ENCODE measurements at places on chromosomes 7 and 10. TPM values are rescaled to one million over a fixed set of nuclear protein-coding genes. Genes with fewer than 3 reads are reported as not detected.

GRCh38 chr10:109889867-109890266 lies 33.4 kb downstream of the XPNPEP1 start:
- peaks cover 54% of the 10 kb centered on the region for H3K36me3 ChIP-seq
- H3K4me1 ChIP-seq, result peaks cover 54% of the 10 kb centered on the region
- peak overlapping the region; percentile 10 for H3K27ac ChIP-seq
- H3K4me3 ChIP-seq, result no peak overlapping the region
- DNase-seq, result no peak
- no peaks in the 10 kb centered on the region for H3K27me3 ChIP-seq

SLC29A4 gene
- total RNA-seq, result 0.76 TPM

DNA sequence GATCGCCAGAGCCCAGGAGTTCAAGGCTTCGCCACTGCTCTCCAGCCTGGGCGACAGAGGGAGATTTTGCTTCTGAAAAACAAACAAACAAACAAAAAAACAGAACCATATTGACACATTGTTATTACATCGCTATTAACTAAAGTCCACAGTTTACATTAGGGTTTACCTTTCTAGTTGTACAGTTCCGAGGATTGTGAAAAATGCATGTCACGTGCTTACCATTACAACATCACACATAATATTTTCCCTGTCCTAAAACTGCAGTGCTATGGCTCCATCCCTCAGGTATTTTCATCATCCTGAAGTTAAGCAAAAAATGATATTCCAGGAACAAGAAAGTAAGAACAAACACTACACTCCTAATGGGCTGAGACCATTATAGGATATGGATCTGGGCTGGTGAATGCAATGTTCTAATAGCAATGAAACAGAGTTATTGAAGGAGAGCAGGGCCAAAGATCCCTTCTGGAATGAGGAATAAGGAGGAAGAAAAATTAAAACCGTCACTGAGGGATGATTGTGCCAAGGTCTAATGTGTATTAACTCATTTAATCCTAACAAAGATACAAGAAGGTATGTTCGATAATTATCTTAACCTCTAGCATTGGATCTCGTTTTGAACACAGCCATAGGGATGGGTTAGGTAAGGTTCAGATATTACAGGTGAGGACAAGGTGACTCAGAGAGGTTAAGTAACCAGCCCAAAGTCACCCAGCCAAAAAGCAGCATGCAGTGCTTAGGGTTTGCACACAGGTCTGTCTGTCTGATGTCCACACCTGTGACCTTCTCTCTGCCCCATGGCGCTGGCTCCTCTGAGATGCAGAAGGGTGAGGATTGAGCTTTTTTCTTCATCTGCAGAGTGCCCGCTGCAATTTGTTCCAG lies 14.0 kb upstream of the CUX1 start:
- DNase-seq, result no peak
- peaks cover 41% of the 10 kb centered on the region for H3K27me3 ChIP-seq
- no peak overlapping the region for H3K27ac ChIP-seq
- no peaks in the 10 kb centered on the region for H3K36me3 ChIP-seq
- H3K4me1 ChIP-seq, result peaks cover 7% of the 10 kb centered on the region

- no peaks in the 10 kb centered on the region for H3K36me3 ChIP-seq
- H3K4me1 ChIP-seq, result no peaks in the 10 kb centered on the region
- DNase-seq, result no peak
- no peak overlapping the region for H3K27ac ChIP-seq
- no peaks in the 10 kb centered on the region for H3K27me3 ChIP-seq
Measured at GRCh38 chr10:112132435-112132834, 51.1 kb downstream of the GPAM start.

- DNase-seq, result peak; percentile 89
- no peak overlapping the region for H3K4me3 ChIP-seq
- no peak overlapping the region for H3K27ac ChIP-seq
- no peaks in the 10 kb centered on the region for H3K27me3 ChIP-seq
- H3K4me1 ChIP-seq, result peaks cover 91% of the 10 kb centered on the region
Measured at GRCh38 chr10:11176746-11177145, 159.1 kb downstream of the CELF2 start.

DNA sequence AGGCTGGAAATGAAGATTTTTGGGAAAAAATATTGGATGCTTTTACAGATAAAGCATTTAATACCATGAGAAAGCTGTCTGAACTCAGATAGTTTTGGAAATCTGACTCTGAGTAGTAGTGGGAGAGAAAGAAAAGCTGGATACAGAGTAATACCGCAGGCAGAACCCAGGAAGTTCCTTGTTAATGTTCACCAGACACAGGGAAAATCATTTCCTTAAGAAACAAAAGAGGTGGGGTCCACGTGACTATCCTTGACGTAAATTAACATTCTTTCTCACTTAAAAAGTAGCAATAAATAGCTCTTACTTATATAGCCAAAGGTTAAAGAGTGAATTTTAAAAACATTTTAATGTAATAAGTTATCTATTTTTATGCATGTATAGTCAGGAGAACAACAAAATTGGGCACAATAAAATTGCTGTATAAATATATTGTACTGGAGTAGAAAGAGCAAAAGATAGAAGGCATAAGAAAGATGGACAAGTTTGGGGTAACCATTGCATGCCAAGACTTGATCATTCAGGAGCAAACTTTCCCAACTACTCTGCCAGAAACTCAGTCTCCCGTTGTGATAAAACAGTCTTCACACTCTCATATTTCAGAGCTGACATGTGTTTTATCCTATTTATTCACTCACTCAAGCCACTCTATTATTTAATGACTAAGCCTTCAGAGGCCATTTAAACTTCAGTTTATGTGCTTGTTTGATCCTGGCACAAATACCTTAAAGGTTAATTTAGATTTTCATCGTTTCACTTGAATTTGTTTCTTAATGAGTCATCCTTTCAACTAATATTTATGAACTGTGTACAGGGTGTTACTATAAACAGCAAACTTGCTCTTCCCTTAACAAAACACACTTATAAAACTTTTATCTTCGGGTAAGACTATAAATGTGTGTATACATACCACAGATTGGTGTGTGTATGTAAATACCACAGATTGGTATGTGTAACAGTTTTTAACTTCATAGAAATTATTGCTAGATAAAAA lies 143.1 kb downstream of the GNAI1 start:
- no peak for DNase-seq
- no peak overlapping the region for H3K27ac ChIP-seq
- no peaks in the 10 kb centered on the region for H3K4me1 ChIP-seq
- no peaks in the 10 kb centered on the region for H3K27me3 ChIP-seq
- no peaks in the 10 kb centered on the region for H3K36me3 ChIP-seq
- H3K4me3 ChIP-seq, result no peak overlapping the region

DNA sequence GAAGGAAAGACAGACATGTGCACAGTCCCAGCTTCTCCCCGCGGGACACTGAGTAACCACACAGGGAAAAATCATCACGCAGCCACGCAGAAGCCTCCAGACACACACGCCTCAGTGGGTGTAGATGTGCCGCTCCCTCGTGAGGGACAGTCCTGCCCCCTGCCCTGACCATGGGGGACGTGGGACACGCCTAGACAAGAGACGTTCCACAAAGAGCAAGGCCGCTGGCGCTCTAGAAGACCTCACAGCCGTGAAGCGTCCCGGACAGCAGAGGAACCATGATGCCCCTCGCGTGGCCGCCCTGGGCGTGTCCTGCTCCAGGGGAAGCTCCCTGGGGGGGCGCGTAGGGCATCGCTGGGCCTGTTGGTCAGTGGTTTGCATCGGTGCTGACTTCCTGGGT lies 210.8 kb downstream of the DNAJB6 start:
- H3K4me1 ChIP-seq, result no peaks in the 10 kb centered on the region
- no peak overlapping the region for H3K27ac ChIP-seq
- DNase-seq, result no peak
- H3K27me3 ChIP-seq, result no peaks in the 10 kb centered on the region

DNA sequence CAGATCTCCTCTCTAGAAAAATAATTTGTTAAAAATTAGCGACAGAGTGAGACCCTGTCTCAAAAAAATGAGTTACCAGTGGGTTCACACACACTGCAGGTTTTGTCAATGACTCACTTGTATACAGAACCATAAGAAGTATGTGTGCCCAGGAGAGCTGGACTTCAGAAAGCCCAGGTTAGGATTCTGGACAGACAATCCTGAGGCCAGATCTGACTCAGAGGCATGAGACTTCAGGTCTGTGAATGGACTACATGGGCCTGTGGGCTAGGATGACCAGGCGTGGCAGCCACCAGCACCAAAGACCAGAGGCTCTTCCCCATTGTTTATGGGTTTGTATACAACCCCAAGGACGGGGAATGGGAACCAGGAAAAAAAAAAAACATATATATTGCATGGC lies 9.3 kb upstream of the ZNF438 start:
- no peak for DNase-seq
- H3K4me1 ChIP-seq, result peaks cover 5% of the 10 kb centered on the region
- H3K36me3 ChIP-seq, result no peaks in the 10 kb centered on the region
- H3K27ac ChIP-seq, result no peak overlapping the region

DNA sequence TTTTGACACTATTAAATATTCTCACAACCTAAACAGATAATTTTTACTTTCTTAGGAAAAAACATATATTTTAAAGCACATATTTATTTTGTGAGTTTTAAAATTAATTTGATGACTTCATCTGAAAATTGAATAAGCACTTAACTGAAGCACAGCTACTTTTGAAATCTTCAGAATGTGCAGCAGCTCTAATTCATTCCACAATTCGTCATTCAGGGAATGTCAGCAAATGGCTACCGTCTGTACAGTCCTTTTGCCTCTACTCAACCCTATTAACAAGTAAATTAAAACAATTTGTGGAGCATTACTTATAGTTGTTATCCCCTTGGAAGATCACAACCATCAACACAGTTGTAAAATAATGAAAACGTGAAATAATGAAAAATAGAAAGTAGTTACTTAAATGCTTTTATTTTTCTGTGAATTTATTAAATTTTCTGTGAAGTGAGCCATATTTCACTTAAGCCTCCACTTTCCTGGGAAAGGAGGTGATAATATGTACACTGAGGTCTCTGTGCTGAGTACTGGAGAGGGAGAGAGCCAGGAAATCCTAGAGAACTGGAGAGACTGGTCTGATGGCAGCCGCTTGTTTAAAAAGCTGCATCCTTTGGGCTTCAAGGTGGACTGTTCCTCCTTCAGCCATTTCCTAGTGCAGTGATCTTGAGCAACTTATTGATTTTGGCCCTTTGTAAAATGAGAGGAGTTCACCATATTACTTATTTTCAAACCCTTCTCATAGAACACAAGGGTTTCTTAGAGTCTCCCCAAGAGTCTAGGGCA lies 70.6 kb downstream of the REEP3 start:
- H3K36me3 ChIP-seq, result peaks cover 8% of the 10 kb centered on the region
- no peaks in the 10 kb centered on the region for H3K4me1 ChIP-seq
- no peak overlapping the region for H3K27ac ChIP-seq
- H3K4me3 ChIP-seq, result no peak overlapping the region
- no peaks in the 10 kb centered on the region for H3K27me3 ChIP-seq

PNLIPRP3 gene
- total RNA-seq, result not detected

DNA sequence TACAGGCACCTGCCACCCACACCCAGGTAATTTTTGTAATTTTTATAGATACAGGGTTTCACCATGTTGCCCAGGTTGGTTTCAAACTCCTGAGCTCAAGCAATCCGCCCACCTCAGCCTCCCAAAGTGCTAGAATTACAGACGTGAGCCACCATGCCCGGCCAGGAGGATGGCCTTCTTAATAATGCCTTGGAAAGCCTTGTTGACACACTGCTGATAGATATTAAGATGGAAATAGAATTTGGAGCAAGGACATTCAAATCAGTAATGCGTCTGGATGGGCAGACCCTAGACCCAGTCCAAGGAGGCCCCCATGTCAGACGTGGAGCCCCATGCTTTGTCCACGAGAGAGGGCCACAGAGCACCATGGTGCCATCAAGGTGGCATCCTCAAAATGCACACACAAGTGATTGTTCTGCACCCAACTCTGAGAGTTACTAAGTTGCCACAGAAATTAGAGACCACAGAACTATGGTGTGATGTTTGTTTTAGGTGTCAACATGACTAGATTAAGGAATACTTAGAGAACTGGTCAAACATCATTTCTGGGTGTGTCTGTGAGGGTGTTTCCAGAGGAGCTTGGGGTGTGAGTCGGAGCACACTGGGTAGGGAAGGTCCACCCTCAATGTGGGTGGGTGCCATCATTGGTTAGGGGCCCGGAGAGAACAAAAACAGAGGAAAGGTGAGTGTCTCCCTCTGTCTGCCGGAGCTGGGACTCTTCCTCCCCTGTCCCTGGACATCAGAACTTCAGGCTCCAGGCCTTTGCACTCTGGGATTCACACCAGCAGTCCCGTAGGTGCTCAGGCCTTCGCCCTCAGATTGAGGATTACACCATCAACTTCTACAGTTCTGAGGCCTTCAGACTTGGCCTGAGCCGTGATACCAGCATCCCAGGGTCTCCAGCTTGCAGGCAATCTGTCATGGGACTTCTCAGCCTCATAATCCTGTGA lies 34.5 kb downstream of the EBF3 start:
- H3K27me3 ChIP-seq, result no peaks in the 10 kb centered on the region
- H3K36me3 ChIP-seq, result no peaks in the 10 kb centered on the region
- H3K4me3 ChIP-seq, result no peak overlapping the region
- H3K27ac ChIP-seq, result no peak overlapping the region

GRCh38 chr7:139748941-139749340 lies 28.9 kb downstream of the HIPK2 start:
- peaks cover 10% of the 10 kb centered on the region for H3K4me1 ChIP-seq
- no peak overlapping the region for H3K27ac ChIP-seq
- H3K4me3 ChIP-seq, result no peak overlapping the region
- no peak for DNase-seq
- peaks cover 3% of the 10 kb centered on the region for H3K36me3 ChIP-seq
- no peaks in the 10 kb centered on the region for H3K27me3 ChIP-seq

GRCh38 chr7:119483364-119483763 lies 789.6 kb upstream of the KCND2 start:
- H3K27ac ChIP-seq, result no peak overlapping the region
- DNase-seq, result no peak
- no peaks in the 10 kb centered on the region for H3K36me3 ChIP-seq
- H3K4me3 ChIP-seq, result no peak overlapping the region
- no peaks in the 10 kb centered on the region for H3K4me1 ChIP-seq
- no peaks in the 10 kb centered on the region for H3K27me3 ChIP-seq

- no peak for DNase-seq
- no peak overlapping the region for H3K4me3 ChIP-seq
- no peak overlapping the region for H3K27ac ChIP-seq
- no peaks in the 10 kb centered on the region for H3K27me3 ChIP-seq
- H3K36me3 ChIP-seq, result no peaks in the 10 kb centered on the region
Measured at GRCh38 chr7:113892818-113893217, 26.0 kb downstream of the PPP1R3A start.
